ENCODE measurements at places on chromosomes 5 and 9. TPM values are rescaled to one million over a fixed set of nuclear protein-coding genes. Genes with fewer than 3 reads are reported as not detected.
A peak's percentile ranks its signal among the peaks of the same experiment; 100 is the strongest.

The IL17B gene
- not detected for total RNA-seq

The PLAC8L1 gene
- not detected for total RNA-seq

The FOCAD gene
- total RNA-seq: 135 TPM

The CREB3 gene
- total RNA-seq: 66.5 TPM

The PTCH1 gene
- 6.9 TPM for total RNA-seq

The PCDHB15 gene
- total RNA-seq: 0.65 TPM

The LCN9 gene
- total RNA-seq: not detected

The ZNF608 gene
- 15.6 TPM for total RNA-seq

The DAB2IP gene
- total RNA-seq: 24.3 TPM

The SOX30 gene
- total RNA-seq: 0.09 TPM

The INPP5E gene
- total RNA-seq: 8.3 TPM

The AQP7 gene
- total RNA-seq: not detected

The SPINK6 gene
- not detected for total RNA-seq

The MINAR2 gene
- not detected for total RNA-seq

The PRUNE2 gene
- total RNA-seq: 7.8 TPM

The SLC36A1 gene
- 2.7 TPM for total RNA-seq

The DNAJB5 gene
- total RNA-seq: 3.4 TPM

DNA sequence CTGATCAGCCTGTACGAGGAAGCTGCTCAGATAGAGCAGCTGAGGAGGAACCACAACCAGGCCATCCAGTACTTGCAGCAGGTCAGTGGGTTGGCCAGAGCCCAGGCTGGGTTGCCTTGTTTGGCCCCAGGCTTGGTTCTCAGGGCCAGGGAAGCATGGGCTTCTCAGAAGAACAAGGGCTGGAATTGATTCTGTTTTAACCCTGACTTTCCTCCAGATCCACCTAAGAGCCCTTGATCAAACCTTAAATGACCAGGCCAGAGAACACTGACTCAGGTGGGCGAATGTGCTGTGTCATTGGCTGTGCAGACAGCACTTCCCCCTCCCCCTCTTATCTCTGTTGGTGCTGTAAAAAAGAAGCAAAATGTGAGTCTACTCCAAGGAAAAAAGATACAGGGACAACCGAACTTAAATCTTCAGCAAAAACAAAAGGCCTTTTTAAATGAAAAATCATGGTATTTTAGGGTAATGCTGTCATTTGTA is 28.1 kb downstream of the TTC23L start:
- no peak for DNase-seq

DNA sequence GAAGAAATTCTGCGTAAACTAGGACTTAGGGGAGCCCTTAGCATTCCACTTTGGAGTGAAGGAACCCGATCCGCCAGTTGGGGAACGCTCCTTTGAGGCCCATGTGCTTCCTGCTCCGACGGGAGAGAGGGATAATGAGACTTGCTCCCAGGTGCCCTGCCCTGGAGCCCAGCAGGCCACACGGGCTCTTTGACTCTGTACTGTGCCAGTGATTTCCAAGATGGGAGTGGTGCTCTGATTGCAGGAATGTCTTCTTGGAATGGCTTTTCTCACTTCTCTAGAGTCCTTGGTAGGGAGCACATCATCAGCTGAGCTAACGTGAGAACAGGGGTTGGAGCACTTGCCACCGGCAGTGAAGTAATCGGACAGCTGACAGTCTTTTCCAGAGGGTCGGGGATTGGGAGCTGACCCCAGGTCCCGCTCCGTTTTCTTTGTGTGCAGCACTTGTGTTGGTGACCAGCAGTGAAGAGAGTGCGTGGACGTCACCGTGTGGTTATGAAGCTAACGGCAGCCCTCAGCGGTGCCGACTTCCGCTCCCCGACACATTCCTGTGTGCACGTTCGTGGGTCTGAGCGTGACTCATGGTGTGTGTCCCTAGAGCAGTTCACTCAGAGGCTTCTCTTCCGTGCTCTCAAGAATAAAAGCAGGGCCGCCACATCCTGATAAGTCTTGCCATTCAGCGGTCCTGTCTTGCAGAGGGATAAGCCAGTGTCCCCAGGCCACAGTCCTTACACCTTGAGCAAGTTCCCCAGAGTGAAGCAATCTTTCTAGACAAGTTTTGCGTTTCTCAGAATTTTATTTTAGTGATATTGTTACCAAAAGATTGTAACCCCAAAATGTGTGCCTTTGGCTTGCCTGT is 25.6 kb downstream of the ABL1 start:
- DNase-seq: peak; percentile 96

GRCh38 chr5:148561801-148562311 is 92.5 kb downstream of the HTR4 start:
- DNase-seq: no peak

DNA sequence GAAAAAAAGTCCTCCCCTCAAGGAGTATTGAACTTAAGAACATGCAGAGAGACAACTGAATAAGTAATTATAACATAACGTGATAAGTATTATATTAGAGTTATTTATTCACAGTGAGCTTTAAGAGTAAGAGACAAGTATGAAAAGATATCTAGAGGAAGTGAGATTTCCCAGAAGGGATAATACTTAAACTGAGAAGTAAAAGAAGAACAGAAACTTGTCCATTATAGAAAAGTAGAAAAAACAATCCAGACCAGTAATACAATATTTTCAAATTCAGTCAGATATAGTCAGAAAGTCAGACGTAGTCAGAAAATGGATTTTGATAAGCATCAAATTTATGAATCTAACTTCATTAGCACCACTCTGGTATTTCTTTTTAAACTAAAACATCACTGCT is 613.0 kb upstream of the CCNG1 start:
- no peak for DNase-seq

DNA sequence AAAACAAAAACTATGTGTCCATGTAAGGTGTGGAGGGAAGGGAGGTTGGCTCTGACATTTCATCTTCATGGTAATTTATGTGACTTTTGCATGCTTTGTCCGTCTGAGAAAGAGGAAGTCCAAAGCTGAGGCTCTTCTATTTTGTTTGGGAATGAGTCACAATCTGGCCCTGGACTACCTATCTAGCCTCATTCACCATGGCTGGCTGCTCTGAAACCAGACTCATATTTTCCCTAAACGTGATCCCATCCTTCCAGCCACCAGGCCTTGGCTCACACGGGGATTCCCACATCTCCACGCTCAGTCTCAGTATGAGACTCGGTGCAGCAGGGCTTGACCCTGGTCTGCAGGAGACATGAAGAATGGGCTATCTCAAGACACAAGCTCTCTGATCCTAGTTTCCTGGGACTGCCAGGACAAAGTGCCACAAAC is 672.8 kb downstream of the ACTL7B start:
- DNase-seq: peak; percentile 64

DNA sequence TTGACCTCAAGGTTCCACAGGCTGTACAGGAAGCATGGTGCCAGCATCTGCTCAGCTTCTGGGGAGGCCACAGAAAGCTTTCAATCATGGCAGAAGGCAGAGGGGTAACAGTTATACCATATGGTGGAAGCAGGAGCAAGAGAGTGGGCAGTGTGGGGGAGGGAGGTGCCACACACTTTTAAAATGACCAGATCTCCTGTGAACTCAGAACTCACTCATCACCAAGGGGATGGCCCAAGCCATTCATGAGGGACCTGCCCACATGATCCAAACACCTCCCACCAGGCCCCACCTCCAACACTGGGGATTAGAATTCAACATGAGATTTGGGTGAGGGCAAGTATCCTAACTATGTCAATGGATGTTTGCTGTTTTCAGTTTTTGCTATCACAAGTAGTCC is 16.2 kb downstream of the CYFIP2 start:
- no peak for DNase-seq

- no peak for DNase-seq
These were observed 228.3 kb upstream of the TARS1 start for GRCh38 chr5:33212439-33212838.

DNA sequence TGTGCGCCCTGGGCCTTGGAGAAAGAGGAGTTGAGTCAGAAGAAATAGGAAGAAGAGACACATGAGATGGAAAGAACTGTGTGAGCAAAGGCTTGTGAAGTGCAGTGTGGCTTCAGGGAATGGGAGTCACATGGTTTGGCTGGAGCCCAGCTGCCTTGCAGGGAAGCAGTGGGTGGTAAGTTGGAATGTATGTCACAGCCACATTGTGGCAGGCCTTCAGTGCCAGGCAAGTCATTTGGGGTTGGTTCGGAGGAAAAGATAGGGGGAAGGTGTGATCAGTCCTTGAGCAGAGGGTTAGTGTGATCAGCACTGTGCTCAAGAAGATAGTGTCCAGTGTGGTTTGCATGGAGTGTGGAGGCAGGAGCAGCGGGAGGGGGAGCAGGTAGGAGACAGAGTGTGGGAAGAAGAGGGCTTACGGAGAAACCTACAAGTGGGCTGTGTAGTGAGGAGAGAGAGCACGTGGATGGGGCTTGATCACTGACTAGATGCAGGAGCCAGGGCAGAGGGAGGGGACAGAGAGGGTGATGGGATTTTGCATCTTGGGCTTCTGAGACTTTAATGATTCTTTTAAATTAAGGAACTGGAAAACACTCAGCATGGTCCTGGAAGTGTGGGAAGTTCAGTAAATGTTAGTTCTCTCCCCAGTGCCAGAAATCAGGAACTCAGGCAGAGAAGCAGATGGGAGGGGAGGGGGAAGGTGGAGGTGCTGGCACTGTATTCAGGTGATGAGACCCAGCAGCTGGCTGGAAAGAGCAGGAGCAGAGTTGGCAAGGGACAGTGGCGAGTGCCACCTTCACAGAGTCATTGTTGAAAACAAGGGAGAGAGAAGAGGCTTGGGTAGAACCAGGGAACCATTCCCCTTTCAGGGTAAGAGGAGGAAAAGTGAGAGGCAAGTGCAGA is 46.6 kb downstream of the ARHGAP26 start:
- DNase-seq: peak; percentile 66

- no peak for DNase-seq
These were observed 3.8 kb downstream of the LHFPL2 start for GRCh38 chr5:78644741-78645300.

- no peak for DNase-seq
These were observed 170.5 kb downstream of the EPB41L4A start for GRCh38 chr5:112248623-112249022.

- no peak for DNase-seq
These were observed 6.6 kb downstream of the GRK6 start for GRCh38 chr5:177432839-177433657.

DNA sequence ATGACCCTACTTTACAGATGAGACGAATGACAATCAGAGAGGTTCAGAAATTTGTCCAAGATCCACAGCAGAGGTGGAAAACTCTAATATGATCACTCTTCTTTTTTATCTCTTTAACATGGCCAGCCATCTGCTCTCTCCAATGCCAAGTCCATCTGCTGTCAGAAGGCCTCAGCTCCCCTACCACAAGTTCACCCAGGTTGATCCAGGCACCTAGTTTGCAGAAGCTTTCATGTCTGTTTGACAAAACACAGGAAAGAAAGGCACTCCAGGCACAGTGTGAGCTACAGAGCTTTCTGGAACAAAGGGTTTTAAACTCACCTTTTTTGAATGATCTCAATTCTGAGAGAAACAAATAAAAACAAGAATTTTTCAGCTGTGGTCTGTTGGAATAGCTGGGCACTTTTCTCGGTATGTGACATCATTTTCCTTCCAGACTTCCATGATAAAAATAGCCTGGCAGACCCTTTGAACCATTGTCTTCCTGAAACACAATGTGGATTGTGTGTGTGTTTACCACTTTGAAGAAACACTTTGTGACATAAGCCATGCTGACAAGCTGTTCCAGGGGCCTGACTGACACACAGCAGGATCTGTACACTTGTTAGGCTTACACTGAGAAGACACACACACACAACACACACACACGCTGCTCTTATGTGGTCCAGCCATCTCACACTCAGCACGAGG is 214.3 kb downstream of the AGTPBP1 start:
- peak; percentile 90 for DNase-seq

DNA sequence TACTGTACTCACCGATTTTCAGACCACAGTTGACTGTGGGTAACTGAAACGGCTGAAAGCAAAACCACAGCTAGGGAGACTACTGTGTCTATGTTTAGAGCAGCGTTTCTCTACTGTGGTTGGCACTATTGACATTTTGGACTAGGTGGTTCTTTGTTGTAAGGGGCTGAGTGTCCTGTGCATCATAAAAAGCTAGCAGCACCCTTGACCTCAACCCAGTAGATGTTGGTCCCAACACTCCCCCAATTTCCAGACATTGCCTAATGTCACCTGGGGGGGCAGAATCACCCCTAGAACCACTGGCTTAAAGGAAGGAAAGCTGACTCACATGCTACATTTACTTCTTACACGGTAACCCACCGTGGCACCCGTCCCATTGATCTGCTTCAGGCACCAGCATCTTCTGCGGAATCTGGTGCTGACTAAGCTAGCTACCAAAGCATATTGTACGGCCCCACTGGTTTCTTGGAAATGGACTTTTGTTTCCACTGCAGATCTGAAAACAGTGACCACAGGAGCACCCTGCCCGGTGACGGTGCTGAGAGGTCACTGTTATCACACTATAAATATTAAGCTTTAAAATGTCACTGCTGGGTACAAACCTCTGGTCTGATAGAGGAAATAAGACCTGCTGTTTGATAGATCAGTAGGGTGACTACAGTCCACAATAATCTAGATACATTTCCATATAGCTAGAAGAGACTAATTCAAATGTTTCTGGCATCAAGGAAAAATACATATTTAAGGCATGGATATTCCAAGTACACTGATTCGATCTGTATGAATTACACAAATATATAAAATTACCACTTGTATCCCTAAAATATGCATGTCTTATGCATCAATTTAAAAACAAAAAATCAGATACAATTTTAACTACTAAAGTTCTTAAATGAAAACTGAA is 151.4 kb downstream of the HSD17B3 start:
- no peak for DNase-seq

GRCh38 chr9:8874482-8874881 is 1074.9 kb upstream of the DMAC1 start:
- no peak for DNase-seq

GRCh38 chr5:39224196-39224761 is 4.9 kb upstream of the FYB1 start:
- DNase-seq: no peak

DNA sequence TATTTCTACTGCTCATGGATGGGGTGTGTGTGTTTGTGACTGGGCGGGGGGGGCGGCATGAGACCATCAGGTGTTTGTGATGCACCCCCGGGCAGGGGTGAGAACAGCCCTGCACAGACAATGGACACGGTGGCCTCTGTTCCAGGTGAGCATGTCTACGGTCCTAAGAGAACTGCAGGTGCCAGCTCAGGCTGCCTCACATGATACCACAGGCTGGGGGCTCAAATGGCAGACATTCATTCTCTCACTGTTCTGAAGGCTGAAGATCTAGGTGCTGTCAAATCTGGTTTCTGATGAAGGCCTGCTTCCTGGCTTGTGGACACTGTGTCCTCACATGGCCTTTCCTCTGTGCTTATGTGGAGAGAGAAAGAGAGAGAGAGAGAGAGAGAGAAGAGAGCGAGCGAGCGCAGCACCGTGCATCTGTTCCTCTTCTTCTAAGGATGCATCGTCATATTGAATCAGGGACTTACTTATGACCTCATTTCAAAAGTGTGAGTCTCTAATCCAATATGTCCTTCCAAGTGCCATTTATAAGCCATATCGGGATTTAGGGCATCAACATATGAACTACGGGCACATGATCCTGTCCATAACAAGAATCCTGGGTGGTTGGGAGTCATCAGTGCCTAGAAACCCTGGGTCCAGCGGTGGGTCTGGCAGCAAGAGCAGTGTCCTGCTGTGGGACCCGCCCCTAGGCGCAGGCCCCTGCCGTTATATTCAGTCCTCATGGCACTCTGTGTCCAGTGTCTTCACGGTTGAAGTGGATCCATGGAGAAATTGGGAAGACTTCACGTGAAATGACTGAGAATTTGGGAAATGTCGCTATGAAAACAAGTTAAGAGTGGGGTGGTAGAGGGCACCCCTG is 42.5 kb downstream of the NXNL2 start:
- DNase-seq: no peak

- peak; percentile 63 for DNase-seq
These were observed 10.7 kb downstream of the PCDH12 start for GRCh38 chr5:141947316-141947715.

- DNase-seq: no peak
These were observed 655 bp downstream of the GRIN1 start for GRCh38 chr9:137139468-137140150.
